ENCODE measurements at places on chromosomes 2 and 18.

DNA sequence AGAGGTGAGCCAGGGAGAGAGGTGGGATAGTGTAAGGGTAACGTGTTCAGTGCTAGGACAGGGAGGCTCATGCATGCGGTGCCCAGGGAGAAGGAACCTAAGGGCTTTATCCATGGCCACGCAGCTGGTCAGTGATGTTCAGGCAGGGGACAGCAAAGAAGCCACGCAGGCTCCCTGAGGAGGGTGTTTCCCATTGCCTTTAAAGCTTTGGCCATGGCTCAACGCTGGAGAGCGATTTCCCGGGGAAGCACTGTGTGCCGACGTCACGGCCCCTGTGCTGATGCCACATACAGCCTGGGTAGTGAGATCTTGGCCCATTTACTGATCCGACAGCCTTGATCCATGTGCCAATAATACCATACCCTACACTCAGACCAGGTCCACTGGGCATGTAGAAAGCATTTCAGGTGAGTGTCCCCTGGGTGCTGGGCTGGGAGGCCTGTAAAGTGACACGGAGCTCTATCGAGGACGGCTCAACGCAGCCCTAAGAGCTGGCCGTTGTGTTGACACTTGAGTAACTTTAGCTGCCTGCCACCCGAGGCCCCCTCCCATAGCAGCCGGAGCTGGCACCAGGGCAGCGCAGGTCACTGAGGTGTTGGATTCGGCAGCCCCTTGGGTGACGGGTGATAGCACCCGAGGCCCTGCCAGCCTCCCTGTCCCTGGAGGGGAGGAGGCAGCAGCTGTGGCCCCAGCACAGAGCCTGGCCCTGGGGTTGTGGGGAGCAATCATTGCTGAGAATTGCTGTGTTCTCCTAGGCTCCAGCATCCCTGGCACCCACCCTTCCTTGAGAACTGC, 41.4 kb downstream of the PDIA6 start:
- no peak for DNase-seq

DNA sequence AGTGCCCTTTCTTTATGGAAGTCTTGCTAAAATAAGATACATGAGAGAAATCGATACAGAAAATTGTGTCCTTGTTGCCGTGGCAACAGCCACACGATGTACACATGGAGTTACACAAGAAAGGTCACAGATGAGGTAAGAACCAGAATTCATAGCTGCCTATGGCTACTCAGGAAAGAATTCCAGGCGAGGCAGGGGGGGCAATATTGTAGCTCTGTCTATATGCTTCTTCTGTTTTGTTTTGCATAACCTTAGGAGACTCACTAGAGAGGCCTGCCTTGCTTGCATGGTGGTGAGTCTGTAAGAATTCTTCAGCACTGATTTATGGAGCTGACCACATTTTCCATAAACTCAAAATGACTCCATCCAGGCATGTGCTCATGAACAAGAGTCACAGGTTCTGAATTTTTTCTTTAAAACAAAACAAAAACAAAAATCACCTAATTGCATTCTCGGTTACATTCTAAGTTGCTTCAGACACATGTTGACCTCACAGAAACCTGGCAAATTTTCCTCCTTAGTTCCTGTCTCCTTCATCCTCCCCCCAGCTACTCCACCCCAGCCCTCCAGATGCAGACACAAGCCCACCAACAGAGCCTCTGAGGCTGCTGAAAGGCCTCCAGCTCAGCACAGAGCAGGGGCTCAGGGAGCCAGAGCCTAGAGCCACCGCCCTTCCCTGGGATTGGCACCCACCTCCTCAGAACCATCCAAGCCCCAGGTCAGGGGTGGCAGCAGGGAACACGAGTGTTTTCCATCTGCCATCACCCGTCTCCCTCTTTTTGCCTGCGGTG, 183.5 kb downstream of the ANTXR1 start:
- DNase-seq = peak; percentile 13

DNA sequence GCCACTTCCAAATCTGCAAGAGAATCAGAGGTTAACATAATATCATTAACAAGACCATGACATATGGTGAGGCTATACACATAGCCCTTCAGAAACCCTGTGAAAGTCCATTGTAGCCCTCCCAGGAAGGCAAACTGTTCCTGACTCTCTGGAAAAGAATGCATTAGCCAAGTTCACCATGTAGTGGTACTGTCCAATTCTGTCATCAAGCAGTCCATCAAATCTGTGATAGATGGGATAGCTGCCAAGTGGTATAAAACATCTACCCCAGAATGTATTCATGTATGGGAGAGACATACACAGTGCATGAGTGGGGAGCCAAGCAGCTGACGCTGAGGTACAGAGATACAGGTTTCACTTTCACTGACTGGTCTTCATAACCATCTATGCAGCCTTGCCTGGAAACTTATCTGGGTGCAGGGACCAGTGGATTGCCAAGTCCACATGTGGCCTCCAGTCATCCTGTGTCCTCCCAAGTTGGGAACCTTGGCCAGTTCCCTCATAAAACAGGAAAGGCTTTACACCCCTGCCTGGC, 281.1 kb downstream of the MBD2 start:
- DNase-seq = no peak

GRCh38 chr2:208545403-208546042, 138.9 kb downstream of the PTH2R start:
- no peak for DNase-seq

DNA sequence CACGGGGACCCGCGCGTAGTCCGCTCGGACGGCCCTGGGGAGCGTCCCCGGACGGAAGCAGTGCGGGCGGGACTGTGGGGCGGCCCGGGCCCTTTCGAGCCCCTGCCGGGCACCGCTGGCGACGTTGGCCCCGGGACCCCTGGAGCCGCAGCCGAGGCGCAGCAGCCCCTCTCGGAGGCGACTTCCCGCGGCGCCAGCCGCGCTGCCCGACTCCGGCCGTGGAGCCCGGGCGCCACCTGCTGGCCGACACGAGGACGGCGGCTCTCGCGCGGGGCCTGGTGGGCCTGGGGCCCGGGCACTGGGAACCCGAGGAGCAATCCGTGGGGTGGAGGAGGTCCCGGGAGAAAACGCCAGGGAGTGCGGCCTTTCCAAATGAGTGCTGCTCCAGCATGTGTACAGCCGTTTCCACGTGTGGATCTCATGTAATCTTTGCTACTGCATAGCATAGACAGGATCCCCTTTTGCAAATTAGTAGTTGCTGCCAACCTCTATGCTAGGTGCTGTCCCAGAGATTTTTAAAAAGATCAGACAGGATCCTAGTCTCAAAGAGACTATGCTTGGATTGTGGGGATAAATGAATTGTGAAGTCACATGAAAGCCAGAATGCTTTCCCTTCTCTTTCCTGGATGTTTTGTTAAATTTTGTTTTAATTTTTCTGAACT, 4.0 kb downstream of the ID2 start:
- DNase-seq = peak; percentile 57

GRCh38 chr2:23622966-23623675, 238.1 kb downstream of the KLHL29 start:
- no peak for DNase-seq

DNA sequence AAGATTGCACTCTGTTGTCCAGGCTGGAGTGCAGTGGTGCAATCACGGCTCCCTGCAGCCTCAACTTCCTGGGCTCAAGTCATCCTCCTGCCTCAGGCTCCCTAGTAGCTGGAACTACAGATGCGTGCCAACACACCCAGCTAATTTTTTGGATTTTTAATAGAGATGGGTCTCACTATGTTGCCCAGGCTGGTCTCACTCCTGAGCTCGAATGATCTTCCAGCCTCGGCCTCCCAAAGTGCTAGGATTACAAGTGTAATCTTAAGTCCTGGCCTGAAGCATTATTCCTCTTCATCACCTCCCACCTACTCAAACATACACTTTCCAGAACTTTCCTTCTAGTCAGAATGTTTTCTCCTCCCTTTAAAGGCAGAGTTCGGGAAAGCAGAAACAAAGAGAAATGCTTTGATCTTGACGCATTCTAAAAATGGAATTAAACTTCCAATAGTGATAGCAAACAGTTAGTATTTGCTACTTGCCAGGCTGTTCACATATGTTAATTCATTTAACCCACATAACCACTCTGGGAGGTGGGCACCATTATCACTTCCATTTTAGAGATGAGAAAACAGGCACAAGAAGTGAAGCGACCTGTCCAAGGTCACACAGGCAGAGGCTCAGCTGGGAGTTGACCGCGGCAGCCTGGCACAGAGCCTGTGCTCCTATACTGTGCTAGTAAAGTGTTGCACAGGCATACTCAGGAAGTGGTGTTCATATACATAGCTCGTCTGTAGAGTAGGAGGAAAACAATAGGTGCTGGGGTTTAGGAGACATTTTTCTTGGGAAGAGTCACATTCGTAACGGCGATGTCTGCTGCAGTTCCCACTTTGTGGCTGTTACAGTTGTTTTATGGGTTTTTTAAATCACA, 24.6 kb downstream of the TEX44 start:
- no peak for DNase-seq

- DNase-seq = no peak
Measured at GRCh38 chr2:79906139-79906890, 393.5 kb downstream of the CTNNA2 start.

GRCh38 chr2:134119117-134119712, 134.7 kb upstream of the MGAT5 start:
- no peak for DNase-seq

GRCh38 chr2:17803497-17803896, 12.8 kb upstream of the MSGN1 start:
- no peak for DNase-seq

DNA sequence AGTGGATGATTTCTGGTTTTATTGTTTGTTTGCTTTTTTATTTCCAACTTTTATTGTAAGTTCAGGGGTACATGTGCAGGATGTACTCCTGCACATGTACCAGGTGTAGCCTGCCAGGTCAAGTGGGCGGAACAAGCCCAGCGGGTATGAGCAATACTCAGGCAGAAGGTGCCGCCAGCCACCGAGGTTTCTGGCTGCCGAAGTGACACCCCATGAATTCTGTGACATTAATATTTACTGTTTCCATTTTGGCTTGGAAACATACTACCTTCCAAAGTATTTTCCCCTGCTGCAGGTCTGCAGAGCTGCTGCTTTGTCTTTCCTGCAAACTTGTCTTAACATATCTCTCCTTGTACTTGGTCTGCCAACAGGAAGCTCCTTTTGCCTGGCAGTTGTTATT, 78.5 kb downstream of the PTPN4 start:
- DNase-seq = no peak

GRCh38 chr2:20822535-20823490, at the start of gene LDAH:
LDAH (minus strand) TSS chr2:20823101; CDS start chr2:20801463, 21,638 bp downstream.
- DNase-seq = peak; percentile 38

DNA sequence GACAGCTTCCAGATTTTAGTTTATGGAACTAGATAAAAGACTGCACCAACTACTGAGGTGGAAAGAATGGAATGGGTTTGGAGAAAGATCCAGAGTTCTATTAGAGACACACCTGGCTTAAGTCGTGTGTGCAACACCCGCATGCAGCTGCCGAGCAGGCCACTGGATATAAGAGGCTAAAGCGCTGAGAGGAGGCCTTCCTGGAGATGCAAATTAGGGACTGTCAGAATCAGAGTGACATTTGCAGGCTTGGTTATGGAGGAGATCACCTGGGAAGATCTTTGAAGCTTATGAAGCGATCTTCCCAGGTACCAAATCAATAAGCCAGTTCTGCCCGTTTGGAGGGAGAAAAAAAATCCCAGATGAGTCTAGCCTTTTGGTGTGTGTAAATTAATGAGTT, 30.4 kb upstream of the KLHL29 start:
- DNase-seq = no peak

DNA sequence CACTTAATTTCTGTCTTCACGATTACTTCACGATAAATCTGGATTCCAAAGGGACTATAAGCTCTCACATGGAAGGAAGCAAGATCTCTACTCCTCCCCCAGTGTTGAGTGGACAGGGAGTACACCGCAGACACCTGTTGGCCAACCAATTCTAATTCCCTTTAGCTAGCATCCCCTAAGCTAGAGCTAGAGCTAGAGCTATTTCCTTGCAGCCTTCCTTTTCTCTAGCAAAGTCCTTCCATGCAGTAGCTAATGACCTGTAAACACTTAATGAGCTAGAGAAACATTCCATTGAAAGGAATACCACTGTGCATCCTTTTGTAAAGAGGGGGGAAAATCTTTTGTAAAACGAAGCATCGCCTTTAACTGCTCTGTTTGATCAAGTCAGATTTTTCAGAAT, 56.5 kb downstream of the BCL11A start:
- DNase-seq = no peak

GRCh38 chr2:74527741-74528140, 1.7 kb upstream of the DQX1 start:
- DNase-seq = no peak

DNA sequence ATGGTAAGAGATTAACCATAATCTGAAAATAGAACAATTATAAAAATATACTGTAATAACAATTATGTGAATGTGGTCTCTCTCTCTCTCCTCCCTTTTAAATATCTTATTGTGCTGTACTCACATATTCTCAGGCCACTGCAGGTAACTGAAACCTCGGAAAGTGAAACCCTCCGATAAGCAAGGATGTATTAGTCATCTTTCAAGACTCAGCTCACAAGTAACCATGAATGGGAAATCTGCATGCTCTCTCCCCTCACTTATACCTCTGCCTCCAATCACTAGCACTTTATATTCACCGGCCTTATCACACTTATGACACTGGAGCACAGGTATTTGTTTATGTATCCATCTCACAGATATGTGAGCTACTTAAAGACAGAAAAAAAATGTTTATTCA, 139.7 kb downstream of the LRP2 start:
- DNase-seq = no peak

DNA sequence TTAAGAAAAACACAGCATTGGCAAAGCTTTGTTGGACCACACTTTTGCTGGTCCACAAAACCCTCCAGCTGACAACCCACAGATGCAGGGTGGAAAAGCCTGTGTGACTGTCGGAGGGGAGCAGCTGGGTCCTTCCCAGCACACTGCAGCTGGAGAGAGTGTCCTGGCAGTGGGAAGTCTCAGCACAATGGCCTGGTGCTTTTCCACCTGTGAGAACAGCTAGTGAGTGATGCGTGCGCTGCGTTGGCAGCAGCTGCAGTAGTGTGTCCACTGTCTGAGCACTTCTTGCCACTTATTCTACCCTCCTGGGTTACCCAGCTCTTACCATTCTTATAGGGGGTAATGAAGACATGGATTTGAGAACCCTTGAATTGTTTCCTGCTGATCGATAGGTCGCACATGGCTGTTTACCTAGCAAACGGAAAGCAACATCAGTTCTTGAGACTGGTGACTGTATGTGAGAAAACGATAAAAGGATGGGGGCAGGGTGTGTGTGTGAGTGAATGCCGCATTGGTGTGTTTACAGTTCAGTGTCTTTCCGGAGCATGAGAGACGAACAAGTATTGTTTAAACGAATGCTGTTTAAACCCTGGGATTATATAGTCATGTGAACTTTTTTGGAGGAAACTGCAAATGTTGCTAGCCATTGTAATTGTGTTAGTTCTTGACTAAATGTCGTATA, 69.7 kb downstream of the LYPD6 start:
- DNase-seq = no peak

DNA sequence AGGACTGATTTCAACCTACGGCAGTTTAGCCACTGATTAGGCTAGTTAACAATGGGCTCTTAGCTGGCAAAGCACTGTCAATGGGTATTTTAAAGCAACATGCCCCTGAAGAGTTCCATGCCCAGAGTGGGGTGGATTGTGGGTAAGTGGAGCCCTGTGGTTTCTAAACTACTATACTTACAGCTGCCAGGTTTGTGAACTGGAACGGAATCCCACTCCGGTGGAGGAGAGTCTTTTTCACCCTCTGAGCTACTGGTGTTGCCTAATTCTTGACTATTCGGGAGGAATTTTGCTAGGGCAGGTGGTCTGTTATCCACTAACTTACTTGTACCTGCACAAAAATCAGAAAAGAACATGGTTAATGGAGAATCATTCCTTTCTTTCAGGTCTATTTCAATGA, 52.6 kb downstream of the ZAP70 start:
- DNase-seq = no peak
